Stimulated activated CD4-positive, alpha-beta T cell treated with anti-CD3 and anti-CD28 coated beads, Interleukin-15, amount 100 ng/mL, for 48 hours (primary cell): ENCODE measurements at places on chromosomes 11 and 22.

DNA sequence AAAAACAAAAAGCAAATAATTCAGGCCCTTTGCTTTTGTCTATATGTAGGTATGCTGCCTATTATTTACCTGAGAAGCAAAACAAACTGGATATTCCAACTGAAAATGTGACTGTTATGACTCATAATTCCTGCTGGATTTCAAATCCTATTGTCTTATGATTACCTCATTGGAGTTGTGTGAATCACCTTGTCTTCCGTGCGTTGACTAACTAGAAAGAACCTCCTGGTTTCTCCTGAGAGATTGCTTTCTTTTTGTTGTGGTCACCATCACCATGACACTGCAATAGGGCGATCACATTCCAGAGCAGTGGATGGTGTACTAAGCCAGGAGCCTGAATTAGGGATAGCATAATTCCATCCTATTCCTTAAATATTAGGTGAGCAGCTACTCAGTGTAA is 23.0 kb upstream of the EXPH5 start:
- no peak for DNase-seq

DNA sequence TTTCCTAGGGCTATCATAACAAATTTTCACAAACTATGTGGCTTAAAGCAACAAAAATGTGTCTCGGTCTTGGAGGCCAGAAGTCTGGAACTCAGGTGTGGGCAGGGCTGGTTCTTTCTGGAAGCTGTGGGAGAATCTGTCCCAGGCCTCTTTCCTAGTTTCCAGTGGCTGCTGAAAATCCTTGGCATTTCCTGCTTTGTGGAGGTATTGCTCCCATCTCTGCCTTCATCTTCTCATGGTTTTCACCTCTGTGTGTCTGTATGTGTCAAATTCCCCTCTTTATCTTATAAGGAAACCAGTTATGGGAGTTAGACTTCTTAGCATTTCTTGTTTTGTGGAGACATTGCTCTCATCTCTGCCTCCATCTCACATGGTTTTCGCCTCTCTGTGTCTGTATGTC is 130.4 kb upstream of the PLET1 start:
- no peak for DNase-seq

DNA sequence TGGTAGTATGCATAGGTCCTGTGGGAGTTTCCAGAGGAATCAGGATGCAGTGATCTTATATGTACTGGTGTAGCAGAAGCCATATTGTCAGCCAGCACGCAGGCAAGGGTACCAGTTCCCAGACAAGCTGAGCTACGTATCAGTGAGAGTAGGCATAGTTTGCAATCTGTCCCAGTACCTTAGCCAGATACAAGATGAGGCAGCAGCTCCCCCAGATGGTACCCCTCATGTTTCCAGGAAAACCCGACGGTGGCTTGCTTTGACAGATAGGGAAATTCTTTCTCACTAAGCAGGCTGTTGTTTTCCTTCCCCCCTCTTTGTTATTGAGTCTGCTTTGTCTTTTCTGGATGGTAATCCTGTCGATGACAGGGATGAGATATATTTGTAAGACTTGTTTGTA is 109.7 kb upstream of the RRM1 start:
- DNase-seq = no peak

DNA sequence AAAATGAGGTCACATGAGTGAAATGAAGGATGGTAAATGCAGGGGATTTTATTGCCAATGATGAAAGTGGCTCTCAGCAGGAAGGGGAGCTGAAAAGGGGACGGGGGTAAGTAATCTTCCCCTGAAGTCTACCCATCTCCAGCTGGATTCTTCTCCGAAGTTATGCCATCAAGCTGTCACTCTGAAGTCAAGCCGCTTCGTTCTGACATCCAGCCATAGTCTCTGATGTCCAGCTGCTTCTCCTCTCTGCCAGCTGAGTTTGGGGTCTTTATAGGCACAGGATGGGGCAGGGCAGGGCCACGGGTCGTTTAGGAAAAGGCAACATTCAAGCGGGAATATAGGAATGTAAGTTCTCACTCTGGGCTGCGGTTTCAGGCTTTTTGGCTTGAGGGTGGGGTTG is 181.9 kb upstream of the ANO3 start:
- no peak for DNase-seq

DNA sequence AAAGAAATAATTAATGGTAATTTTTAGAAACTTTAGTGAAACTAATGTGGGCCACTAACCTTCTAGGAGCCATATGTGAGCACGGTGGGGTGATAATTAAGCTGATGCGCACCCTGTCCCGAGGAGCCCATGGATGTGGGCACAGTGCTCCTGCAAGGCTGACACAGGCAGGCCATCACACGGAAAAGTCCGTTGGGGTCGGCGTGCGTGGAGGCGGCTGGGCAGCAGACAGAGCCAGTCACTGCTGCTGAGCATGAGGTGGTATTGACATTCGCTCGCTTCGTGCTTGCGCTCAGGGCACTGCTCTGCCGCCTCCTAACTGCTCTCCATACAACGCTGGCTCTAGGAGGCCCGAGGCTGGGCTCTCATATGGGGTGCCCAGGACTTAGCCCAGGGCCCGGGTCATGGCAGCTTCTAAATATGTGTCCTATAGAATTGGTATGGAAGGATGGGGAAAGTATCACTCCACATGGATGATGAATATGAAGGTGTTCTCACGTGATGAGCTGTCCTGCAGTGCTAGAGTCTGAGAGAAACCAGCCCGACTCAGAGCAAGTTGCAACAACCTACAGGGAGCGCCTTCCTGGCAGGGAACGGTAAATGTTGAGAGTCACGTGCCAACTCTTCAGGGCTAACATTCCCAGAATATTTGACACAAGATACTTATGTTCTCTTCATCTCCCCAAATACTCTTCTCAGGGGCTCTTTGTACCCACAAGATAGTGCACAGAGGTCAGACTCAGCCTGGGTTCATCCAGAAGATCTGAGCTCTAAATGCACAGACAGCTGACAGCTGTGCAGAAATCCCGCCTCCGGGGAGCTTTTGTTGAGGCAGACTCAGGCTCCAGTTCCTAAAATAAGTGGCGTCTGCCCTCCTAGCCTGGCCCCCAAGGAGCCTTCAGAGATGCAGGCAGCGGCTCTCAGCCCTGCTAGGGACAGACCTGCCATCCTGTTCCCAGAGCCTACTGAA is 50.6 kb upstream of the ARFGAP3 start:
- no peak for DNase-seq

- no peak for DNase-seq
These were observed 24.4 kb downstream of the DDI1 start for GRCh38 chr11:104060820-104061219.

- no peak for DNase-seq
These were observed 6.3 kb downstream of the OVOL1 start for GRCh38 chr11:65793144-65793581.
